Activated CD4-positive, alpha-beta T cell treated with anti-CD3 and anti-CD28 coated beads, Interleukin-2, amount 10 ng/mL, durations not matched to agents 7 days and 5 days (primary cell): ENCODE measurements at places on chromosomes 11 and 22. TPM values are rescaled to one million over a fixed set of nuclear protein-coding genes. Genes with fewer than 3 reads are reported as not detected.

LUZP2 gene
- total RNA-seq, result not detected

DNA sequence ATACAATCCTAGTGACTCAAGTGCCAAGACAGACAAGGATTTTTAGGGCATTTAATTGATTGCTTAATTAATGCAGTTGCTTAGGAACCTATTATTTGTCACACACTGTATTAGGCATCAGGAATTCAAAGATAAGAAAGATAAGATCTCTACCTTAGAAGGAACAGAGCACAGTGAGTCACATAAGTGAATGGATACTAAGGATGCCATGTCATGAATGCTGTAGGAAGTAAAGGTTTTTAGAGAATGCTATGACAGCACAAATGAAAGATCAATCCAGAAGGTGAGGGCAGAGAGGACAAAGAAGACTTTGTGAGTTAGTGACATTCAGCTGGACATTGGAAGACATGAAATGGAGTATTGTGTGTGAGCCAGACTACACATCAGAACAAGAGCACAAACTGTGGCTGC, 147.9 kb upstream of the DDI1 start:
- DNase-seq, result no peak

DNA sequence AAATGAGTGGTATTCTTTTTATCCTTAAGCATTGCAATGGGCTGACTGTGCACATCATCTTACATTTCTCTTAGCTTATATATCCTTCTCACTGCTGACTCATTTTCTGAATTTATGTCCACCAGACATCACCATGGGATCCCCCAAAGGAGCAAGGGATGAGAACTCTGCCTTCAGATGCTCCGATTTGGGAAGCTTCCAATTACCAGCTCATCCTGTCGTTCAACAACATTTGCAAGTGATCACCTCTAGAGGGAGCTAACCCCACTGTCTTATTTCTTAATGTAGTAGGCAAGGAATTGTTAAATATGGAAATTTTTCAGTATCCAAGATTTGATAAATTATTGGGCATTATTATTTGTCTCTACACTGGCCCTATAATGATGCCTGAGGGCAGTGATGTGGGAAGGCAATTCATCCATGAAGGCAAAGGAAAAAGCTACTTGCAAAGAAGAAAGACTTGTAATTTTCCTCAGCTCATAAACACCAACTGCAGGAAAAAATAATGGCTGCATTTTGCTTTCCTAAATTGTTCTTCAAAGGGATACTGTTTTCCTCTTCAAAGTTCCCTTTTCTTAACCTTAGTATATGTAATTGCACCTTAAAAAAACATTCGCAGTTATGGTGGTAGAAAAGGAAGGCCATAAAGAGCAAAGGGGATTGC, 102.4 kb upstream of the FSHB start:
- no peak for DNase-seq

GRCh38 chr11:117554601-117555333, 227.1 kb downstream of the CEP164 start:
- DNase-seq, result no peak

TYR gene
- not detected for total RNA-seq

- DNase-seq, result no peak
Measured at GRCh38 chr22:39292561-39293074, 26.8 kb downstream of the RPL3 start.

GLYATL1 gene
- not detected for total RNA-seq

DNA sequence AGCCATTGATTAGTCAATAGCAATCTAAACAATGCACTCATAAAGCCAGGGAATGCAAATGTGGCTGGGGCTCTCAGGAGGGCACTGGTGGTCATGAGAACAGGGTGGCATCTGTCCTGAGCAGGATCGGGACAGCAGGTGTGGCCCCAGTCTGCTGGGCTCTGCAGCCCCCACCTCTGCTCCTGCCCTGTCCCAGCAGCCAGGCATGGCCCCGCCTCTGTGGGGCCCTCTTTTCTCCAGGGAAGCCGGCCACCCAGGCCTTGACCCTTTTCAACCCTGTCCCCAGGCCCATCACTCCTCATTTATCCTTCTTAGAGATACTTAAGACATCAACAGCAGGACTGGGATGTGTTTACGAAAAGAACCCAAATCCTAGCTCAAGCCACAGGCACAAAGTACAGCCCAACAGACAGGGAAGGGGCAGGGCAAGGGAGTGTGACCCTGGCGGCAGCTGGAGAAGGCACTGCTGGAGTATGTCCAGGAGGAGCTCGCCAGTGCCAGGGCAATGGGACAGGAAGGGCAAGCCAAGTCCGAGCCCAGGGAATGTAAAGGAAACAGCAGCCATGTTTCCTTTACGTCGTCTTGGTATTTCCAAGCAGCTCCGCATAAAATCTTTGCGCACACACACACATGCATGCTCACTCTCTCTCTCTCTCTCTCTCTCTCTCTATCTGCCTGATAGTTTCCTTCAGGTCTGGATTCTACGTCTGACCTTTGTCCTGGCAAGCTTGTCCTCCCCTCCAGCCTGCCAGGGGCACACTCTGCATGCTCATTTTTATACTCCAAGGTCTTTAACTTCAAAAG, 59.9 kb downstream of the DGCR2 start:
- DNase-seq, result no peak

ROBO4 gene
- not detected for total RNA-seq
